Kasumi-1 (cell line): ENCODE measurements at places on chromosomes 11 and 22.

- DNase-seq, result no peak
These were observed 561.1 kb upstream of the CADM1 start for GRCh38 chr11:116065191-116065895.

GRCh38 chr11:106624377-106624776, 393.9 kb downstream of the GUCY1A2 start:
- DNase-seq, result no peak

DNA sequence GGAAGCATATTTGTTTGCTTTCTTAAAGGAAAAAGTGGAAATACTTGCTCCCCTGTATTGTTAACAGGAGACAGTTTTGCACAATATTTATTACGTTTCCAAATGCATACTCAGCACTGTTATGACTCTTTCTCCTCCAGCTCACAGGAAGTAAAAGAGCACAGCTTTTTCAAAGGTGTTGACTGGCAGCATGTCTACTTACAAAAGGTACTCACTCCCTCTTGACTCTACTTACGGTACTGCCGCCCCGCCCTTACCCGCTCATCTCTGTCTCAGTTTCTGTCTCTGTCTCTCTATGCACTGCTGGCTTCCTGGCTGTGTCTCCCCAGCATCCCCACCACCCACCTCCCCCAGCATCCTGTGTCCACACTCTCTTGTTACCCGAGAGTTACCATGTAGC, 32.2 kb upstream of the MYO18B start:
- DNase-seq, result no peak

DNA sequence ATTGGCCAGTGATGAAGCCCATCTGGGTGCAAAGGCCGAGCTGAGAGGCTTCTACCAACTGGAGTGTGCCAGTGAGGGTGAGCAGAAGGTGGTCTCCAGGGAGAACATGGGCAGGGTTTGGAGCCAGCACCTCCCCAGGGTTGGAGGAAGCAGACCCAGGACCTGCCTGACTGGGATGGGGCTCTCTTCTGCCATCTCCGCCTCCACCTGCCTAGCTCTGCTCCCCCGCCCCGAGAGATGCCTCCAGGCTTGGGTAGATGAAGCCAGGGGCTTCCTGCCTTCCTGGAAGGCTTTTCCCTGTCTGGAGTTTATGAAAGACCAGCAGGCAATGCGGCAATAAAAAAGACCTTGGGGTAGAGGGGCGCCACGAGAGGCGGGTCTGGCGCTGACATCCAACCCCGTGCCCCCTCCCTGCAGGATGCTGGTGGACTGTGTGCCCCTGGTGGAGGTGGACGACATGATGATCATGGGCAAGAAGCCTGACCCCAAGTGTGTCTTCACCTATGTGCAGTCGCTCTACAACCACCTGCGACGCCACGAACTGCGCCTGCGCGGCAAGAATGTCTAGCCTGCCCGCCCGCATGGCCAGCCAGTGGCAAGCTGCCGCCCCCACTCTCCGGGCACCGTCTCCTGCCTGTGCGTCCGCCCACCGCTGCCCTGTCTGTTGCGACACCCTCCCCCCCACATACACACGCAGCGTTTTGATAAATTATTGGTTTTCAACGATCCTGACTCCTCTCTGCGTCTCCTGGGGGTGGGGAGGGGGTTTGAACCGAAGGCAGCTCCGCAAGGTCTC, 3.3 kb downstream of the SELENOM start:
- DNase-seq, result no peak

DNA sequence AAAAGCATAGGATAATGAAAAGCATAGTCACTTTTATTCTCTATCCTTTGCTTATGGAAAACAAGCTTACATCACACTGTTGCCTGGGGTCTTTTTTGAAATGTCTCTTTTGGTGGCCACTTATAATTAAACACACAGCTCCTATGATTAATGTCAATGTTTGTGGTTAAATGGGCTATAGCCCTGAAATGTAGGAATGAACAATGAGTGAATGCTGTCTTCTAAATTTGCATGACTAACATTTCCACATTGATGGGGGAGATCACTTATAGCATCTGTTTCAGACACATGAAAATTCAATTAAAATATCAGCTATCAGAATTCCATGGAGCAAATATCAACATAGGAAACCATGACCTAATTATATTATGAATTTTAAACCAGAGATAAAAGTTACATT, 171.4 kb upstream of the FAT3 start:
- no peak for DNase-seq

DNA sequence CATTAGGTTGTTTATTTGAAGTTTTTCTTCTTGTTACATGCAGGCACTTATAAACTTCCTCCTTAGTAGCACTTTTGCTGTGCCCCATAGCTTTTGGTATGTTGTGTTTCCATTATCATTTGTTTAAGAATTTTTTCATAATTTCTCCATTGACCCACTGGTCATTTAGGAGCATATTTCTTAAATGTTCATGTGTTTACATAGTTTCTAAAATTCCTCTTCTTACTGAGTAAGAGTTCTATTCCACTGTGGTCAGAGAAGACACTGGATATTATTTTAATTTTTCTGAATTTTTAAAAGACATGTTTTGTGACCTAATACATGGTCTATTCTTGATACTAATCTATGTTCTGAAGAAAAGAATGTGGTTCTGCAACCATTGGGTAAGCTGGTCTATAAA, 333.0 kb downstream of the DDX10 start:
- no peak for DNase-seq

DNA sequence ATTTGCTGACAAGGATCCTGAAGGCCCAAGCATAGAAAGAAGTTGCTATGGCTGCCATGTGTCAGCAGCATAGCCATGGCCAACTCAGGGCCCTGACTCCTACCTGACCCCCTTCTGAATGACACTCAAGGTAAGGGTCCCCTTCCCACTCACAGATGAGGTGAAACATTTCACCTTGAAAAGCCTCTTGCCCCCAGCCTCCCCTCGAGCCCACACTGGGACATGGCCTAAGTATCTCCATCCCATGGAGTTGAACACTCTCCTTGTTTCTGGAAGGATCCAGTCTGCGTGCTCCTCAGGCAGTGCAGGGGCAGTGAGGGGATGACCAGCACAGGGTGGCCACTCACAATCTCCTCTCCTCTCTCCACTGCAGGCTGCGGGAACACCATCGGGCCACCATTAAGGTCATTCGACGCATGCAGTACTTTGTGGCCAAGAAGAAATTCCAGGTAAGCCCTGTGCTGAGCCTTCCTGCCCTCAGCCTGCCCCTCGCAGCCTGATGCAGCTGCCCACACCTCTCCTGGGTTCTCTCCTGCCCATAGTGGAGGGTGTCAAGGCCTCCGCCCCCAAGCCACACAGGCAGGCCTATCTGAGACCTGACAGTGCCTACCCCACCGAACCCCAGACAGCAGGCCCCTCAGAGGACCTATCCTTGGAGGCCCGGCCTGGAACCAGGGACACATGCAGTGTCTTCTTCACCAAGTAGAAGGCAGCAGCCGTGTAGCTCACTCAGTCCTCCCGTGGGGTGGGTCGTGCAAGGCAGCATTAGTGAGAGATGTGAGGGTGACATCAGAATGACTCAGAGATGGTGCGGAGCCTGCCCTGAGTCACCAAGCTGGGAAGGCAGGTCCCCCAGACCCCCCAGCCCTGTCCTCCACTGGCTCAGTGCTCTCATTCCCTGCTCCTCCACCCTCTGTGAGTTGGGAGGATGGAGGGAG, 68.9 kb upstream of the KCNQ1OT1 start:
- DNase-seq, result no peak

GRCh38 chr22:44578110-44578457, 80.1 kb upstream of the RTL6 start:
- DNase-seq, result no peak

DNA sequence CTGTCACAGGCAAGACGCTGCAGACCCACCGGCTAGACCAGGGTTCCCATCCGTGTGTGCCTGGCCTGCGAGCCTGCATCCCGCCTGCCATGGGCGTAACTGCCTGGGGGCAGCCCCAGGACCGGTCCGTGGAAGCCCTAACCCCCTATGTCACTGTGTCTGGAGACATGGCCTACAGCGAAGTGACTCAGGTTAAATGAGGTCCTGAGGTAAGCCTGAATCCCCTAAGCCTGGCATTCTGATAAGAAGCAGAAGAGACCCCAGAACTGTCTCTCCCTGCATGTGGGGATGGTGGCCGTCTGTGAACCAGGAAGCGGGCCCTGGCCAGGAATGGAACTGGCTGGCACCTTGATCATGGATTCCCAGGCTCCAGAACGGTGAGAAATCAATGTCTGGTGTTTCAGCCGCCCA, 570.1 kb downstream of the BRD1 start:
- no peak for DNase-seq

DNA sequence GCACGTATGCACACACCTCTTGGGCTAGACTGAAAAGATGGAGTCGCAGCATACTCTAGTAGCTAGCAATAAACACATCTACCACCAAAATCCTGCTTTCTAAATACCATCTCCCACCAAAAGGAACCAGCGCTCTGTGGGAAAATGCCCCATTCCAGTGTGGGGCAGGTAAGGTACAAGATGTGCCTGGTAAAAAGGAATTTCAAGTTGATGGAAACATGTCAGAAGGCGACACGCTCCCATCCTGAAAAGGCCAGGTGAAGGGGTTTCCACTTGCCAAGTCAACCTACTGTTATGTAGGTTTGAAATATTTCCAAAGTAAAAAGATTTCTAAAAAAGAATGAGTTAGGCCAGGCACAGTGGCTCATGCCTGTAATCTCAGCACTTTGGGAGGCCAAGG, 8.8 kb downstream of the DGCR2 start:
- no peak for DNase-seq
